ENCODE measurements at places on chromosomes 2 and 18.

- no peak for DNase-seq
These were observed 65.2 kb upstream of the SLC35G4 start for GRCh38 chr18:11544060-11544633.

- DNase-seq: no peak
These were observed 217.7 kb downstream of the TNS1 start for GRCh38 chr2:217784996-217785543.

DNA sequence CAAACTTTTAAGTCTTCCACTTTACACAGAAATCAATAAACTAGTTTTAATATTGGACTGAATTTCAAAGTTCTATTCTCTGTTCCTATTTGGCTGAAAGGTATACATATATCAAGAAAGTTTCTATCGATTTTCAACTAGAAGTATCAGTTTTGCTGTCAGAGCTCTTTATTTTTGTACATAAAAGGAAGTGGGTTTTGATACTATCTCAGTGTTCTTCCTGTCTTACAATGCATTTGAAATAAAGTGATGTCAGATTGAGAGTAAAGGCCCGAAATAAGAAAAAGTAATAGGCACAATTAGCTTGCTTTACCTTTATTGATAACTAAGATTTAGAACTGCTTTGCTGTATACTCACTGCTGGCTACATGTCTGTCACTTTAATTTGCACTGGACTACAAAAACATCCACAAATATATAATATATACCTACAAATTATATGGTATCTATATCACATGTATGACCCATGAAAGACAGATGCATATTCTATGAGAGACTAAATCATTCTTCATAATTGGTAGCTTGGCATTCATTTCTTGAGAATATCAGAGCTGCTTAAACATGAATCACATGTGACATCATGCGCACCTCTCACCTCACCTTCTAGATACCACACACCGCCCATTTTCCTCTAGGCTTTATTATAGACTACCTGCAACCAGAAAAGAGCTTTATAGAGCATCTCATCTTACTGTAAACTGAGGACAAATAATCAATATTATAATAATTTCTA is 83.6 kb downstream of the ASXL2 start:
- DNase-seq: no peak

GRCh38 chr2:100764430-100764829 is 55.5 kb upstream of the NPAS2 start:
- DNase-seq: no peak

DNA sequence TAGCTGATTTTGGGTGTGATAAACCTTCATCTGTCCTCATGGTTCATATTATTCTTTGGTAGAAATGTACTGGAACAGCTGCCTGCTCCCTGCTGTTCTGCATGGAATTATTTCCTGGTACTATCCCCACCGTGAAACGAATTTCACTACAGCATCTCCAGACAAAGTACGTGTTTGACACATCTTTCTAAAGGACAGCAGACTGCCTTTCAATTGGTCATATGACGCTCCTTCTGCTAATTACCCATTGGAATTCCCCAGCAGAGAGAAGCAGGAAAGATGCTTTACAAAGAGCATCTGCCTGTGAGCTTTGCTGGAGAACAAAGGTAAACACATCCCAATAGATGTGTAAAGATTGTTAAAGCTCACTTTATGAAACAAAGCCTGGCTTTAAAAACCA is 4.4 kb upstream of the RFX8 start:
- no peak for DNase-seq

DNA sequence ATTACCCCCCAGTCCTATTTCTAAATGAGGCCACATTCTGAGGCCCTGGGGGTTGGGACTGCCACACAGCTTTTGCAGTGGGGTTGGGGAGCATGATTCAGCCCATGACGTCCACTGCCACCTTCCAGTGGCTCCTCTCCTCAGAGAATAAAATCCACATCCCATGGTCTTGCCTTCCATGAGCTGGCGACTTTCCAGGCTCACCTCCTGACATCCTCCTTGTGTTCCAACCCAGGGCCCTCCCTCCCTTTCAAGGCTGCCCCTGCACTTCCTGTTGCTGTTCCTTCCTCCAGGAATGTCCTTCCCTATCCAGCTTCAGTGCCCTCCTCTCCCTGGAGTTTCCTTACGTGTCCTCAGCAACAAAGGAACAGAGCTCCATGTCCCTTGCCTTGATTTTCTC is 187.3 kb upstream of the ID2 start:
- no peak for DNase-seq

- DNase-seq: no peak
These were observed 8.6 kb upstream of the RNF152 start for GRCh38 chr18:61901323-61901986.

DNA sequence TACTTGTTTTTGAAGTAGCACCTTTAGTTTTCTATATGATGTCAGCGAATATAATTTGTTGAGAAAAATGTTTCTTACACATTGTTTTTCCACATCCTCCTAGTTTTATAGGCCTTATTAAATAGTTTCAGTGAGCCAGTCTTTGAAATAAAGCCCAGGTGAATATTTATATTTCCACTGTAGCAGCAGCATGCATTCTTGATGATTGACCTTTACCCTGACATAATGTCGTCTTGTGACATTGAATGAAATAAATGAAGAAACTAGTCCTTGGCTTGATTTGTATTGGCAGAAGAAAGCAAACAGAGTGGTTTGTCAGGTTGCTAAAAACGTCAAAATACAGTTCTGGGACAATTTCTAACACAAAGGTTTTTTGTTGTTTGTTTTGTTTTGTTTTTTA is 84.4 kb downstream of the EHBP1 start:
- no peak for DNase-seq

DNA sequence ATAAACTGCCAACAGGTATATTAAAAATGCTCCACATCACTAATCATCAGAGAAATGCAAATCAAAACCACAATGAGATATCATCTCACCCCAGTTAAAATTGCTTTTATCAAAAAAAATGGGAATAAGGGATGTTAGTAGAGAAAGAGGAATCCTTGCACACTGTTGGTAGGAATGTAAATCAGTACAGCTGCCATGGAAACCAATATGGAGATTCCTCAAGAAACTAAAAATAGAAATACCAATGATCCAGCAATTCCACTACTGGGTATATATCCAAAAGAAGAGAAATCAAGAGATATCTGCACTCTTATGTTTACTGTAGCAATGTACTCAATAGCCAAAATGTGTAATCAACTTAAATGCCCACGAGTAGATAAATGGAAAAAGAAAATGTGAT is 40.6 kb downstream of the ZRANB3 start:
- DNase-seq: no peak

GRCh38 chr18:69484699-69485396 is 84.2 kb downstream of the DOK6 start:
- DNase-seq: no peak

- no peak for DNase-seq
These were observed 14.4 kb upstream of the STAT4 start for GRCh38 chr2:191165176-191165643.

DNA sequence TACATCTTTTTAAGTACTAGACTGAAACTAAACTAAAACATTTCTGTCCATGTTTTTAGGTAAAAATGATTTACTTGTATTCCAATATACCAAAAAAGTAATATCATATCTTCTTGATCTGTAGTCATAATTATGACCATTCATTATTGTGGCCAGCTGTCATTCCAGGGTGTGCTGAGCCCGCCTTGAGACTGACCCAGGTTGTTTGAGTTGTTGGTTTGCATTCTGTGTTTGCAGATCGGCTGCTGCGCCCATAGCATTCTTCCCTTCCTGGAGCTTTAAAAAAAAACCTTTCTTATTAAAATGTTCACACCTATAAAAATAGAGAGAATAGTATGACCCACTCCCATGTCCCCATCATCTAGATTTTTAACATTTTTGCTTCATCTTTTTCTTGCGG is 101.9 kb downstream of the PRKCE start:
- DNase-seq: no peak

GRCh38 chr2:71801969-71802368 is 345.7 kb downstream of the CYP26B1 start:
- DNase-seq: no peak

Data from NCI-H2107 (cell line).